ENCODE measurements at places on chromosomes 6 and 20.

GRCh38 chr6:111711984-111712752, 106.5 kb upstream of the TRAF3IP2 start:
- DNase-seq: no peak

DNA sequence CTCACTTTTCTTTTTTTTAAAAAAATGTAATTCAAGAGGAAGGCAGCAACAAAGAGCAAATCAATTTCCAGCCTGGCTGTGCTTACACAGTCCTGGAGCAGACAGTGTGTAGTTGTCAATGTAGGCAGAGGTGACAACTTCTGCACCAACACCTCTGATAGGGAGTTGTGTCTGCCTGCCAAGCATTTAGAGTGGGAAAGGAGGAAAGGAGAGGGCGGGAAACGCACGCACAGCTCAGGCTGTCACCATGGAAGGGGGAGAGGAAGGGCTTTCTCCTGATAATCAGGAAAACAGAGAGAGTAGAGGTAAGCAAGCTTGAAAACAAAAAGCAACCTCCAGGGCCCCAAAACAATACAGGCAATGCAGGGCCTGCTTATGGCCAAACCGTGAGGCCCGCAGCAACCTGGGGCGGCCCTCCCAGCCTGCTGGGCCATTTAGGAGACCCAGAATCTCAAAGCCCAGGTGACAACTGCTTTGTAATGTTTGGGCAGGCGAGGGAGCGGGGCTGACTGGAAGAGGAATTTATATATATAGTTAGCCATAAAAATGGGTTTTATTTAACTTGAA, 41.5 kb upstream of the GFOD1 start:
- DNase-seq: no peak

DNA sequence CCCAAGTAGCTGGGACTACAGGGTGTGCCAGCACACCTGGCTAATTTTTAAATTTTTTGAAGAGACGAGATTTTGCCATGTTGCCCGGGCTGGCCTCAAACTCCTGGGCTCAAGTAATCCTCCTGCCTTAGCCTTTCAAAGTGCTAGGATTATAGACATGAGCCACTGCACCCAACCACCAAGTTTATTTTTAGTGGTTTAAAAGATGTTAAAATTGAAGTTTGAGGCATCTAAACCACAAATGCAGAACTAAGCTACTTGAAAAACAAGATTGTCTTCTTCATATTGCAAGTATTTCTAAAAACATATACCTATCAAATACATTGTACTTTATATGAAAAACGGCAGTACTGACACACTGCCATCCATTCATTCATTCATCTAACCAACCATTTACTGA, 31.6 kb downstream of the WASF1 start:
- no peak for DNase-seq

DNA sequence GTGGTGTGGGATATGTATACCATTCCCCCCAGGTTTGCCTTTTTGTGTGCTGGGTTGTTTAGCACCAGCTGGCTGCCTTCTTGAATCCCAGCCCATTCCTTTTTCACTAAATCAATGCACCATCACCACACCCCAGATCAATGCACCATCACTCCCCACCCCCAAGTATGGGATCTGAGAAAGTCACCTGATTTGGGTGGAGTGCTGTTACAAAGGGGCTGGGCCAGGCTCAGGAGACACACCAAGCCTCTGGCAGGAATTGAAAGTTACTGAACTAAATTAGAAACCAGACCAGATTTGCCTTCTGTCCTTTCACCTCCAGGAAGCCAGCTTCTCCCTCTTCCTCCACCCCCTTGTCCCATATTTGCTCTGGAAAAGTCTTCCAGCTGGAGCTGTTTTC, 19.6 kb upstream of the PKHD1 start:
- DNase-seq: no peak

GRCh38 chr20:5180421-5180820, 53.6 kb downstream of the CDS2 start:
- DNase-seq: no peak
